NCI-H2081 treated with DMSO at 0.1 percent for 48 hours (cell line): ENCODE measurements at places on chromosomes 6 and 20.
A peak's percentile ranks its signal among the peaks of the same experiment; 100 is the strongest.

DNA sequence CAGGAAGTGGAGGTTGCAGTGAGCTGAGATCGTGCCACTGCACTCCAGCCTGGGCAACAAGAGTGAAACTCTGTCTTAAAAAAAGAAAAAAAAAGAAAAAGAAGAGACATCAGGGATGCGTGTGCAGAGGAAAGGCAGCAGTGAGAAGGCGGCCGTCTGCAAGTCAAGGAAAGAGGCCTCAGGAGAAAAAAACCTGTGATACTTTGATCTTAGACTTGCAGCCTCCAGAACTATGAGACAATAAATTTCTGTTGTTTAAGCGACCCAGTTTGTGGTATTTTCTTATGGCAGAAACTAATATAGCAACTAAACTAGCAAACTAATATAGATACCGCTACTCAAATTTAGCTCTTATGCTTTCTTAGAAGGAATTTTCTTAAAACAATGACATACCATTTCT, 36.1 kb downstream of the FGD2 start:
- DNase-seq, result no peak

DNA sequence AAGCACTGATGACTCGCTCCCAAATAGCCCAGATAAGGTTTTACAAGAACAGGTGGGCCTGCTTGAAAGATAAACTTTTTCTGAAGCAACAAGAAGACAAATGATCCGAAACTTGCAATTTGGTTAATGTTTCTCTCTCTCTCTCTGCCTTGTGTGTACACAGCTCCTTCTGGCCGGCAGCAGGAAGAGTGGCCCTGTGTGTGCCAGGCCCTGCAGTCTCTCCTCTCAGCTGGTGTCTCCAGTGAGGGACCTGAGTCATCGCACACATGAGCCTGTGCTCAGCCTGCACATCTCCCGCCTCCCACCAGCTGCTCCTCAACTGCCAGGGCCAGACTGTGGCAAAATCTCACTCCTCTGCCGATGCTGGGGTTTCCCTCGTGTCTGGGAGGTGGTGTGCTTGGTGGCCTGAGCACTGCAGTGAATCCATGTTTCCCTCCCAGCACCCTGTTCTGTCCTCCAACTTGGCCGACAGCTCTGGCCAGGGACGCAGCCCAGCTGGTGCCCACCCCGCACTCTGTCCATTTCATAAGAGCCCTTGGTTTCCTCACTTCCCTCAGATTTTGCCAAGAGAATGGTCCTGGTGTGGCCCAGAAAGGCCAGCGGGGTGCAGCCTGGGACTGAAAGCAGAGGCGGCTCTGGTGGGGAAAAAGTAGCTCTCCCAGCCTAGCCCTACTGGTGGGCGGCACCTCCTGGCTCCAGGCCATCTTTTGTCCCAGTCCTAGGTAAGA, 49.4 kb downstream of the ERMARD start:
- peak; percentile 5 for DNase-seq

GRCh38 chr6:149813351-149813750, 50.8 kb downstream of the LRP11 start:
- no peak for DNase-seq

DNA sequence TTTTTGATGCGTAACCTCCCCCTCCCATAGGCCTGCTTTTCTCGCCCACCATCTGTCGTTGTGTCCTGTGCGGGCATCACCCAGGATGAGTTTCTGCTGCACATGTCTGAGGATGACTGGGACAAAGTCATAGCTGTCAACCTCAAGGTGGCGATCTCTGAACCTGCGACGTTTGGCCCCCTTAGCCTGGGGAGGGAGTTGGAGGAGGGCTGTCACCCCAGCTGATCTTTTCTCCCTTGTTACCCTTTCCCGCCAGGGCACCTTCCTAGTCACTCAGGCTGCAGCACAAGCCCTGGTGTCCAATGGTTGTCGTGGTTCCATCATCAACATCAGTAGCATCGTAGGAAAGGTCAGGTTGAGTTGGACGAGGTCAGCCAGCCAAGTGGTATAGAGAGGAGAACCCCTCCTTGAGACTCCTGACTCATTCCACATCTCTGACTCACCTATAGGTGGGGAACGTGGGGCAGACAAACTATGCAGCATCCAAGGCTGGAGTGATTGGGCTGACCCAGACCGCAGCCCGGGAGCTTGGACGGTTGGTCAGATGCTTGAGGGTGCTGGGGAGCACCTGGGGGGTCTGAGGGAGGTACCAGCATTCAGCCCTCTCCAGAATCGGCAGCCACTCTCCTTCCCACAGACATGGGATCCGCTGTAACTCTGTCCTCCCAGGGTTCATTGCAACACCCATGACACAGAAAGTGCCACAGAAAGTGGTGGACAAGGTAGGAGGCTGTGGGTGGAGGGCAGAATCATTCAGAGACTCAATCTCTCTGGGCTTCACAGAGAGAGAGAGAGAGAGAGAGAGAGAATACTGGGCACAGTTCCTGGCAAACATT, 954 bp downstream of the HSD17B8 start:
- no peak for DNase-seq

DNA sequence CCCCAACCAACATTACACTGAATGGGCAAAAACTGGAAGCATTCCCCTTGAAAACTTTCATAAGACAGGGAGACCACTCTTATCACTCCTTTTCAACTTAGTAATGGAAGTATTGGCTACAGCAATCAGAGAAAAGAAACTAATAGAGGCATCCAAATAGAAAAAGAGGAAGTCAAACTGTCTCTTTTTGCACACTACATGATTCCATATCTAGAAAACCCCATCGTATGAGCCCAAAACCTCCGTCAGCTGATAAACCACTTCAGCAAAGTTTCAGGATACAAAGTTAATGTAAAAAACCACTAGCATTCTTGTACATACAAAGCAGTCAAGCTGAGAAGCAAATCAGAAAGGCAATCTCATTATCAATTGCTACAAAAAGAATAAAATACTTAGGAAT, 580.4 kb upstream of the PTCHD4 start:
- no peak for DNase-seq

DNA sequence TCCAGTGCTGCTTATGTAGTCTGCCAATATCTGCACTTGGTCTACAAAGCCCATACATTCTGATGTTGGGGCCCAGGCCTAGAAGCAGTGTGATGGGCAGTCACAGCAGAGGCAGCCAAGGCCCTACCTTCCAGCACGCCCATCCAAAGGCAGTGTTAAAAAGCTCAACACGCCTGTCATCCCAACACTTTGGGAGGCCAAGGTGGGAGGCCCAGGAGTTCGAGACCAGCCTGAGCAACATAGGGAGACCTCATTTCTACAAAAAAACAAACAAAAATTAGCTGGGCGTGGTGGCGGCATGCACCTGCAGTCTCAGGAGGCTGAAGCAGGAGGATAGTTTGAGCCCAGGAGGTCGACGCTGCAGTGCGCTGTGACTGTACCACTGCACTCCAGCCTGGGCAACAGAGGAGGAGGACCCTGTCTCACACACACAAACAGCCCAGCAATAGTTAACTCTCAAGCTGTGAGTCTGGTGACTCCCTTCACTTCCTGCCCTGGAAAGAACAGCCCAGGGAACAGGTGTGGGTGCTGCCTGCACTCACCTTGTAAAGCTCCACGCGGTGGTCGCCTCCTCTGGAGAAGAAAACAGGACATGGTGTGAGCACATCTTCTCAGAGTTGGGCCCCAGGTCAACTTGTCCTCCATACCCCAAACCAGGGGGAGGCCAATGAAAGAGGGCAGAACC, 68.8 kb downstream of the PYGB start:
- no peak for DNase-seq

- DNase-seq, result no peak
Observed at GRCh38 chr6:147904416-147904815, 395.9 kb downstream of the SAMD5 start.

DNA sequence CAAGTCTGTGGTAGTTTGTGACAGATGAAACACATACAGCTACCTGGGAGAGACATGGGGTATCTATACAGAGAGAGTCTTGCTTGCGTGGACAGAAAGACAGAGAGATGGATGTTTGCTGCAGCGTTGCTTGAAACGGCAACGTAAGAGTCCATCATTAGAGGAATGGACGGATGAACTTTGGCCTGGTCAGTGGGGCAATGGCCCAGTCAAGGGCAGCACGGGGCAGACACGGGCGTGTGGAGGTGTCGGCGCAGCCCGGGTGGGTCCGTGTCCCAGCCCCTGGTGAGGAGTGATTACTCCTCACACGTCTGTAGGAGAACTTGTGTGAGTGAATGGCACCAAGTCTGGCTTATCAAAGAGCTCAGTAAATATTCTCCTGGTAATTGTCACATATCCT, 21.9 kb downstream of the DACT2 start:
- DNase-seq, result no peak

GRCh38 chr20:6768228-6769140, 998 bp downstream of the BMP2 start:
- DNase-seq, result no peak

- no peak for DNase-seq
Observed at GRCh38 chr20:58673119-58673518, 19.5 kb upstream of the NPEPL1 start.

DNA sequence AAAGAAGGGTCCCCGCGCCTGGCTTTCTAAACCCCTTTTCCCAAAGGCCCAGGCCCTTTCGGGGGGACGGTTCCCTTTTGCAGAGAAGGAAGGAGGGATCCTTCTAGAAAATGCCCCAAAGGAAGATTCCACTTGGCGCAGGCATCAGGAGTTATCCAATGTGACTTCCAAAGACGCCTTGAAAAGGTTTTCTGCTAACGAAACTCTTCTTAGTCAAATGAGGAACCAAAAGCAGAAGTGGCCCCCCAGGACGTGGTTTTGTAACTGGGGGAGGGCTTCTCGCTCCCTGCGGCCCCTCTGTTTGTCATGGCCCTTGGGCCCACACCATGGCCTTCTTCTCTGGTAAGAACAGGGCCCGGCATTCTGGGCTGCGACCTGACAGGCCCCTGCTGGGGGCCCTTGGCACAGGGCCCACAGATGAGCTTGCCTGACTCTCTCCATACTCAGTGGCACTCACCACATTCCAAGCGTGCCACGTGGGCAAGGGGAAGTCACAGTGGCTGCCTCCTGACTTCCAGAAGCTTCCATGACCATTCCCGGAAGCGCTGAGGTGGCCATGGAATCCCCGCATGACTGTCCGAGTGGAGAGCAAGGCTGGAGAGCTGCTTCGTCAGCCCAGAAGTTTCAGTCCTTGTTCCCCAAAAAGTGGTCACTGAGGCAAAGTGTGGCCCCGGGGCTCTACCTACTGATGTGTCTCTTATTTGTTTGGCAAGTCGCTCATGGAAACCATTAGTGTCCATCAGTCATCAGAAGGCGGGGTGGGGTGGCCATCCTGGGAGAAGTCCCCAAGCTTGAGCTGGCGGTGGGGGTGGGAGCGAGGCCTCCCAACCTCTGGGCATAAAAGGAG, 834 bp upstream of the CTSZ start:
- no peak for DNase-seq

GRCh38 chr6:12034349-12034748, 22.2 kb downstream of the HIVEP1 start:
- no peak for DNase-seq

DNA sequence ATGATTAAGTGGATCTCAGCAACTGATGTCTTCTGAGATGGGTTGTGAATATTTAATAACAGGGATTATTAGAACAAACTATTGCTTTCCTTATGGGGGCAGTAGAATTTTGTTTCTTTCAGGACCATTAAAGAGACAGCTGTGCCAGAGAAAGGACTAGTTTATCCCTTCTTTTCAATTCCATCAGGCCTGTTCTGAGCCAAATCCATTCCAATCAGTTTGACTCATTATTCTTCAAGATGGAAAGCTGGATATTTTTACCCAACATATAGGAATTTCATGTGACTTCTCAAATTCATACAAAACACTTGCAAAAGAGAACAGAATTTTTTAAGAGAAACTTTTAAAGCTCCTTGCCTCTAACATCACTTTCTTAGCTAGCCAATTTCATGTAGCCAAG, 722.0 kb upstream of the FLRT3 start:
- no peak for DNase-seq

DNA sequence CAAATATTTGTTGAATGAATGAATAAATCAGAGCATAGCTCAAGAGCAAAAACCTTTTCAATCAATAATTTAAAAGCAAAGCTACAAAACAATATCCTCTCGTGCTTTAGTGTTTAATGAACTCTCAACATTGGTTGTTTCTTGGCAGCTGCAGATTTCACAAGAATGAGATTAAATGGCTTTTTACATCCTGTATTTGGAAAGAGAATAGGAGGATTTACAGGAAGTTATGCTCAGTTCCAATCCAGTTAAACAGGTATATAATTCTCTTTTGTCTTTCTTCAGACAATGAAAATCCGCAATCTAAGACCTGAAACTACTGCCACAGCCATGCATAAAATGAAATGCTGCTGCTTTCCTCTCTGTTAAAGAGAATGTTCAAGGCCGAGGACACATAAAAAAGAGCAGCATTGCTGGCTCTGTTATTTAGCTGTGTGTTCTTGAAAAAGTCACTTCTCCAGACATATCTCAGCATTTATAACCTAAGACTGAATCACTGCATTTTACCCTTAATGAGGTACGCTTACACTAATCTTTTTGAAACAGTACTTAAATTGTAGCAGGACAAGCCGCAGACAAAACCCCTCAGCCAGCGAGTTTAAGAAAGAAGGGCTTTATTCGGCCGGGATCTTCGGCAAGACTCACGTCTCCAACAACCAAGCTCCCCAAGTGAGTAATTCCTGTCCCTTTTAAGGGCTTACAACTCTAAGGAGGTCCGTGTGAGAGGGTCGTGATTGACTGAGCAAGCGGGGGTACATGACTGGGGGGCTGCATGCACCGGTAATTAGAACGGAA, 3.6 kb downstream of the C6orf52 start:
- peak; percentile 8 for DNase-seq

DNA sequence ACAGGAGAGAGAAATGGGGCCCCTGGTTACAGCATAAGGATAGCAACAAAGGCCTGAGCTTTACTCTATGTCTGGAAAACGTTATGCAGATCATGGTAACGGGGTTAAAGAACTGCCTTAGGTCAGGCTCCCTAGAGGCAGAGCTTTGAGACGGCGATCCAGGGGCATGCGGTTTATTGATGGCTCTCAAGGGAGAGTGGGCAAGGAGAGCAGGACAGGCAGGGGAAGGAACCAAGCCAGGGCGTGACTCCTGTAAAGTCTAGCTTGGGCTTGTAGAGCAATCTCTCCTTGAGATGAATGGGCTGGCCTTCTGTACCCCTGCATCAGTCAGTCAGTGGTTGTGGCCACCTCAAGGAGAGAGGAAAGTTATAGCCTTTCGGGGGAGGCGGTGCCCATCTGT, 12.5 kb upstream of the FERMT1 start:
- no peak for DNase-seq

- DNase-seq, result no peak
Observed at GRCh38 chr6:19153270-19153980, 683.7 kb upstream of the ID4 start.

- DNase-seq, result no peak
Observed at GRCh38 chr6:43271103-43271815, 26.8 kb upstream of the SLC22A7 start.

DNA sequence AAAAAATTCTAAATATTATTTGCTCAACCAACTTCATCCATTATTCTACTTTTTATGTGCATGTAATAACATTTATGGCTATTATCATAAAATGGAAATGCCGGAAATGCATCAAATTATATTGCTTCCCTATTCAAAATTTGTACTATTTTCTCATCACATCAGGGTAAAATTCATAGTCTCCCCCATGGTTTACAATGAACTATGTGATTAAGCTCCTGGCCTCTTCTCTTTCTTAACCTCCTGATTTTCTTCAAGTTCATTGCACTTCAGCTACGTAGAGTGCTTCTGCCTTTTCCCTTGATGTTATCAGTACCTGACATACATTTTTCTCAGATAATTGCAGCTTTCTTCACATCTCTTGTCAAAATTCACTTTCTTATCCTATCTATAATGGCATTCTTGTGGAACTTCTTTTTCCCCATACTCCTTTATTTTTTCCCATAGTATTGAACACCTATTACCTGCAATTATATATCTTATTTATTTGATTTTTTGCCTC, 699.1 kb upstream of the ADGRB3 start:
- DNase-seq, result no peak

- no peak for DNase-seq
Observed at GRCh38 chr6:167093922-167094432, 28.9 kb upstream of the CCR6 start.
